Activated CD4-positive, alpha-beta T cell treated with anti-CD3 and anti-CD28 coated beads, Interleukin-2, amount 50 U/mL, for 1 hour (primary cell): ENCODE measurements at places on chromosomes 2 and 18.

DNA sequence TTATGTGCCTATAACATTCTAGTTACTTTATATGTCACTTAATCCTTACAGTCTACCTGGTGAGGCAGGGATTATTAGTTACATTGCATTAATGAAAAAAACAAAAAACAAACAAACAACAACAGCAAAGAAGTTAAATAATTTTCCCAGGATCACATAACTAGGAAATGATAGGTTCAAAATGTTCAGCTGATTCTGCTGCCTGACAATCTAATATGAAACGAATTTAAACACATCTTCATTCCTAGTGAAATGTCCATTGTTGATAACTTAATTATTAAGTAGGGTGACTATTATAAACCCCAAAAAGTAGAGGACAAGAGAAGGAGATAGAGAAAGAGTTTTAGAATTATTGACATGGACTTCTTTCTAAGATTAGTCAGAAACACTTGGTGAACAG, 22.6 kb downstream of the HOXD1 start:
- no peak for DNase-seq

- DNase-seq, result no peak
Observed at GRCh38 chr2:170248574-170249393, 70.8 kb downstream of the MYO3B start.

- peak; percentile 46 for DNase-seq
Observed at GRCh38 chr2:96509114-96509846, 4.1 kb upstream of the NEURL3 start.

GRCh38 chr2:205865905-205866441, 183.7 kb downstream of the NRP2 start:
- no peak for DNase-seq

DNA sequence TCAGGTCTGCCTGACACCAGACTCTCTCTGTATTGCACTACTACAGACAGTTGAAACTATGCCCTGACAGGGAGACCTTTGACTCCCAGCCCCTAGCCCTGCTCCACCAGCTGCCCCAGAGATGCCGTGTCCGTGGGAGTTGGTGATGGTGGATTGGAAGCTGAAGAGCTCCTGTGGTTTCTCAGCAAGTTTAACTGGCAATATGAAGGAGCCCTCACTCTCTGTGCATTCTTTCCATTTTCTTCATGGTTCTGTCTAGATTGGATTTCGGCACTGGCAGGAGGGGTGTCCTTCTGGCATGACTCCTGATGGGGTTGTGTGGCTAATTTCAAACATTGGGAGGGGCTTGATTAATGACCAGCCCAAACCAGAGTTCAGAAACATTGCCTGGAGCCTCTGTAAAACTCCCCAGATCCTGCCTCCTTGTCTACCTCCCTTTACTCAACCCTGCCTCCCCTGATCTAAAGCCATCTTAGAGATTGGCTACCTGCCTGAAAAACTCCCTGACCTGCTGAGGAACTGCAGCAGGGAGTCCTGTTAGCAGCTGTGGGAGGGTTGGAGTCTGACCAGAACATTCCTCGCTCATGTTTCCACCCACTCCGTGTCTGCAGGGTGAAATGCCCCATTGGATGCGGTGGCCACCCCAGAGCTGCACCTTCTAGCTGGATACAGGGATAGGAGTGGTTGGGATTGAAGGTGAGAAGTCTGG, 206.9 kb upstream of the SPRED2 start:
- no peak for DNase-seq

DNA sequence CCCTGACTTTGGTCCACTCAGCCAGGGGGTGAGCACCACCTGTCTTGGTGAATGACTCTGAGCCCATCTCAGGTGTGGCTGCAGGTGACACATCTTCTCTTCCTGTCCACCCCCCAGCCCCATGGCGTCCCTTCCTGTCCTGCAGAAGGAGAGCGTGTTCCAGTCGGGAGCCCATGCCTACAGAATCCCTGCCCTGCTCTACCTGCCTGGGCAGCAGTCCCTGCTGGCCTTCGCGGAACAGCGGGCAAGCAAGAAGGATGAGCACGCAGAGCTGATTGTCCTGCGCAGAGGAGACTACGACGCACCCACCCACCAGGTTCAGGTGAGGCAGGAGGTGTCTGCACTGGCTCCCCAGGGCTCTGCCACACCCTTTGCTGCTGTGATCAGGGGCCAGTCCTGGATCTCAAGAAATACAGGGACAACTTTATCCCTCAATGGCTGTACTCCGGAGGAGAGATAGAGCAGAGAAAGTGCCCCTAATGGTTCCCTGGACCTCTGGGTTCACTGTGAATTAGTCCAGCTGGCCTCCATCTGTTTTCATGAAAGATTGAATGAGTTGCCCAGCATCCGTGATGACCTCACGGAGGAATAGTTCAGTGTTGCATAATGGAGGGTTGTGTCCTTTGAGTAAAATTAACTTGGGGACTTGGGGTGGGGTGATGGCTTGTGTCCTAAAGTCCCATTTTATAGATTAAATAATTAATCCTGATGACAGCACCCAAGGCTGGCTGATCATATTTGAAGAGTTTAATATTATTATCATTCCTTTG, at the start of gene NEU2:
Gene NEU2, plus strand, starts transcription at position 122 of the 770 bp plus-strand sequence. Its CDS starts 0 bp downstream, at position 122.
- no peak for DNase-seq

DNA sequence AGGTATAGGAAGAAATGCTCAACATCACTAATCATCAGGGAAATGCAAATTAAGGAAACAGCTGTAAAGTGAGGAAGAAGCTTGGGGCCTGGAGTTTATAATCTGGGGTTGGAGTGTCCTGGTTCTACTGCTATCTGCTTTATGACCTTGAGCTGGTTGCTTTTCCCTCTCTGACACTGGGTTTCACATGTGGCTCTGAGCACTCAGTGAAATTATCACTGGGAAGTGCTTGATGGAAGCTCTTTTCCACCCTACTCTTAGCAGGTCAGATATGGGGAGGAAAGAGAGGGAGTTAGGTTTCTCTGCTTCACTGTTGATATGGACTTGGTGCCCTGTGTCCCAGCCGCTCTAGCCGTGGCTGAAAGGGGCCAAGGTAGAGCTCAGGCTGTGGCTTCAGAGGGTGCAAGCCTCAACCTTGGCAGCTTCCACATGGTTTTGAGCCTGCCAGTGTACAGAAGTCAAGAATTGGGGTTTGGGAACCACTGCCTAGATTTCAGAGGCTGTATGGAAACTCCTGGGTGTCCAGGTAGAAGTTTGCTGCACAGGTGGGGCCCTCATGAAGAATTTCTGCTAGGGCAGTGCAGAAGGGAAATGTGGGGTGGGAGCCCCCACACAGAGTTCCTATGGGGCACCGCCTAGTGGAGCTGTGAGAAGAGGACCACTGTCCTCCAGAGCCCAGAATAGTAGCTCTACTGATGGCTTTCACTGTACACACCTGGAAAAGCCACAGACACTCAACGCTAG, 52.3 kb downstream of the INPP4A start:
- no peak for DNase-seq

DNA sequence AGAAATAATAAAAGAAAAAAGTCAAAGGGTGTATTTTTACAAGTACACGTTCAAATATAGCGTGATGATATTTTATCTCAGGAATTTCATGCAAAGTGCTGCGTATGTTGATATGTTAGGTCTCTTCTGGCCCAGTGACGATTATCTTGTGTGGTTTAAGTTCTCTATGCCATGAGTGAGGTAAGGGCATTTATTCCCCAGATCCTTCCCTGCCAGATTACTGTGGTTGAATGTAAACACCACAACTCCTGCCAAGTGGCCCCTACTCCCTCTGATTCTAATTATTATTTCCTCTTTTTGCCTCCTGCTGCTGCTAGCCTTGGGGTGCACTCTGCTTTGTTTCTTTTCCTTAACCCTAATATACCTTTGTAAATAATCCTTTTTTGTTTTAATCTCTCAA, 12.2 kb downstream of the SCN2A start:
- no peak for DNase-seq

DNA sequence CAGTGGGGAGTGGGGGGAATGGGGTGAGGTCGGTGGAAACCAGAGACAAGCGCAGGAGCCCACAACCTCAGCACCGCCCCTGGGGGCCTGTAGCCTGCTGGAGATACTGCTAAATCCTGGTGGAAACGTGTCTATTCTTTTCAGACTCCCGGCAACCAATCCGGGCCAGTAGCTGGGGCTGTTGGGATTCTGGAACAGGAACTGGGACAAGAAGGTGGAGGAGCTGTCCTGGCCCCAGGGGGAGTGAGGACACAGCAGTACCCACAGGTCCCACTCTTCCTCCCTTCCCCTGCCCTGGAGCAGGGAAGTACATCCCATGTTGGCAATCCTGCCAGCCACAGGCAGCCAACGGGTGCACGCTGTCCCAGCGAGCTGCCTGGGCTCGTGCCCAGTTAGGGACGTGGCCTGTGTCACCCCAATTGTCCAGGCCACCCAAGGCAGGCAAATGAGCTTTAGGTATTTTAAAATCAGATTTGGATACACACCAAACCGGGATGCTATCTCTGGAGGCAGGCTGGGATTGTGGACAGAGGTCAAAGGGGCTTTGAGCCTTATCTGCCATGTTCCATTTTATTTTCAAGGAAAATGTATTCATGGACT, 51.8 kb downstream of the HS1BP3 start:
- no peak for DNase-seq

DNA sequence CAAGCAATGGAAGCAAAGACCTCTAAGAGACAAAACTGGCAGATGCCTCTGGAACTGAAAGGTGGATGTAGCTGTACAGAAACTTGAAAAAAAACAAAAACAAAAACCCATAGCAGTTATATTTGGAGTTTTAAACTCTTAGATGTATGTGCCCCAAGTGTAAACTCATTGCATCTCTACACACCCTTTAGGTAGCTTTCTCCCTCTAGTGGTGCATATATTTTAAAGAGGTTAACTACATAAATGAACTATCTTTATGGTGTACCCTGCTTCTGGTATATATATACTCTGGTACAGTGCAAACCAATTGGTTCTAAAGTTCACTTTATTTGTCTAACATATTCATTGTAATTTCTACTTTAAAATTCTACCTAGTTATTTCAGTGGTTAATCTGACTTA, 518.2 kb downstream of the NRXN1 start:
- no peak for DNase-seq

DNA sequence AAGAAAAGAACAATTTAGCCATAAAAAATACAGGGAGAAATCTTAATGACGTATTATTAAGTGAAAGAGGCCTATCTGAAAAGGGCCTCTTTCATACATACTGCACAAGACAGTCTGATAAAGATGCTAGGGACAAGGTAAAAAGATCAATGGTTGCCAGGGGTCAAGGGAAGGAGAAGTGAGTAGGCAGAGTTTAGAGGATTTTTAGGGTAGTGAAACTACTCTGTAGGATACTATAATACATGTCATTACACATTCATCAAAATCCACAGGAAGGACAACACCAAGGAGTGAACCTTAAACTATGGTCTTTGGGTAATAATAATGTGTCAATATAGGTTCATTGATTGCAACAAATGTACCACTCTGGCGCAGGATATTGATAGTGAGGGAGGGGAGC, 289.3 kb downstream of the FSIP2 start:
- no peak for DNase-seq

DNA sequence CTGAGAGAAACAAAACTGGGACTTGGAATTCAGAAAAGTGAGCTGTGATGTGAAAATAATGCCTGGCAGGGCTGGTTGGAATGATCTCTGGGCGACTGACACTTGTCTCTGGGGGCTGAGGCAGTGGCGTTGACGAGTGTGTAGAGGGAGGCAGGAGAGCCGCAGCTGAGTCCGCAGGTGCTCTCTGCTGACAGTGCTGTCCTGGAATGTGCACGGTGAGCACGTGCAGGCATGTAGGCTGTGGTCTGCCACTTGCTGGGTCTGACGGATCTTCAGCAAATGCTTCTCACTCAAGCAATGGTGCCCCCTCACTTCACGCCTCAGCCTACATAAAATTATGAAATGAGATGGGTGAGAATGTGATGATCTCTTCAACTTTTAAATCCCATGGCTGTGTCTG, 38.5 kb upstream of the ATP9B start:
- no peak for DNase-seq

DNA sequence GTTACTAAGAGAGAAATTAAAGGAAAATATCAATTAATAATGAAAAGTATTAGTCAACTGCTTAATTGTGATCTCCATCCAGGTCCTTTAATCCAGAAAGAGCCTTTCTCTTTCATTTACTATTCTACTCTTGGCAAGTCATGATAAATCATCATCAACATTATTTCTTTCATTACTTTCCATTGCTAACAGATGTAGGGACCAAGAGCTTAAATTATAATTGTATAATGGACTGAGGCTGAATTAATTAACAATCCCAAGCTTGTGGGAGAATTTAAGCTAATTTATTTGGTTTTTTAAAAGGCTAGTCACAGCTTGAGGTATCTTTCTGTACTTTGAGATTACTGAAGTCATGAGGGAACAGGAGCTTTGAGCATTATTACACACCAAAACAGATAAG, 223.9 kb downstream of the ERBB4 start:
- DNase-seq, result no peak

- no peak for DNase-seq
Observed at GRCh38 chr2:141187075-141187439, 943.8 kb downstream of the LRP1B start.

DNA sequence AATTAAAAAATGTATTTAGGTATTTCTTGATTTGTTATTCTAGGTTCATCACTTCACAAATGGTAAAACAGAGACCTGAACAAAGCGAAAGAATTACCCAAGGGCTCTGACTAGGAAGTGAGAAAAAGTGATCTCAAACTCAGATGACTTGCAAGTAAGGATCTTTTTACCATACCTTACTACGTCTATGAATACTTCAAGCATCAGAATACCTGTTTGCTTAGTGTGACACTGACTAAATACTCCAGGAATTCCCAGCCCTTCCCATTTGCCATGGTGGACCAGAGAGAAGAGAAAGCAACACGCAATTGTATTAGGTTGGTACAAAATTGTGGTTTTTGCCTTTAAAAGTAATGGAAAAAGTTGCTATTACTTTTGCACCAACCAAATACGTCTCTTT, 35.8 kb upstream of the FIGN start:
- no peak for DNase-seq

DNA sequence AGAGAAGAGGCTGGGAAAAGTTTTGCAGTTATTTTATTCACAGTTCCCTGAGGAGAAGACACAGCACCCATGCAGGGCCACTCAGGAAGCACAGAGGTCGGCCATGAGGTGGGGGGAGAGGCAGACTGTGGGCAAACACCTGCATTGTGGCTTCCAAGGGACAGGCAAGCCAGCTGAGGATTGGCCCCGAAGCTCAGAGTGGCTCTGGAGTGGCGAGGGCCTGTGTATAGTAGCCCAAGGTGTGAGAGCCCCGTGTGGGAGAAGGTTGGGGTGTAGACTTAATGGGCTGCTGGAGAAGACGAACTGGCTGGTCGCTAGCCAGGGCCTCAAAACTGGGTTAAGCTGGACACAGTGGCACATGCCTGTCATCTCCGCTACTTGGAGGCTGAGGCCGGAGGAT, 218.7 kb downstream of the FHOD3 start:
- no peak for DNase-seq

DNA sequence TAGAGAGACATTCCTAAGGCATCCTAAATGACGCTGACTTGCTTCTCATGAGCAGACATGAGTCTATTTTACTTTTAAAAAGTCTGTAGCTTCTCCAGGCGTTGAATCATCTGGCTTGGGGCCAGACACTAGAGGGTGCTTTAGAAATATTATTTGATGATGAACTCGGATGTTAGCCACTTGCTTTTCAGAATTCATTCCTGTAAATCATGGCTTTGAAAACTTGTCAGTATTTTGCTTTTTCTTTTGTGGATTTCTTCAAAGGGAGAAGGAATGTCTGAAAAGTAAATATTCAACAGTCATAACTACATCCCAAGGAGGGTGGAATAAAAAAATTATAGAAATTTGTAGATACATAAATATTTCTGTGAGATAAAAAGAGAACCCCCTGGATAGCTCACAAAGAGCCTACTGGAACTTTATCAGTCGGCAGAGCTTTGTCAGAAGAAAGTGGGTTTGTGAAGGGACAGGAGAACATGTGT, 370.8 kb downstream of the OSR1 start:
- no peak for DNase-seq
